NCI-H1417 treated with DMSO at 0.1 percent for 48 hours (cell line): ENCODE measurements at places on chromosomes 11 and 22.

GRCh38 chr22:22941831-22942510 lies 54.4 kb downstream of the IGLL5 start:
- no peak for DNase-seq

DNA sequence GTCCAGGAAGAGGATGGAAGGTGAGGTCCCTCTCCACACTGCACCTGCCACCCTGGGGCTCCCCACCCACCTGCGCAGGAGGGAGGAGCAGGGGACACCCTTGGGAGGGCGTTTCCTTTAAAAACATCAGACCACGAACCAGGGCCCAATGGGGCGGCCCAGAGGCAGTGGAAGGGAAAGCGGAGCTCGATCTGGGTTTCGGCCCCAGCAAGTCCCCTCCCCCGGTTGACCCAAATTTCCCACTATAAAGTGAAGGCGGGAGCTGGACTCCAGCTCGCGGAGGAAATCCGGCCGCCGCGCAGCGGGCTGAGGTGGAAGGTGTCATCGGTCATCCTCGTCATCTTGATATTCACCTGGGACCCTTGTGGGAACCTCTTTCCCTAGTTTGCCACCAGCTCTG lies 99.3 kb downstream of the WNT7B start:
- DNase-seq: no peak

DNA sequence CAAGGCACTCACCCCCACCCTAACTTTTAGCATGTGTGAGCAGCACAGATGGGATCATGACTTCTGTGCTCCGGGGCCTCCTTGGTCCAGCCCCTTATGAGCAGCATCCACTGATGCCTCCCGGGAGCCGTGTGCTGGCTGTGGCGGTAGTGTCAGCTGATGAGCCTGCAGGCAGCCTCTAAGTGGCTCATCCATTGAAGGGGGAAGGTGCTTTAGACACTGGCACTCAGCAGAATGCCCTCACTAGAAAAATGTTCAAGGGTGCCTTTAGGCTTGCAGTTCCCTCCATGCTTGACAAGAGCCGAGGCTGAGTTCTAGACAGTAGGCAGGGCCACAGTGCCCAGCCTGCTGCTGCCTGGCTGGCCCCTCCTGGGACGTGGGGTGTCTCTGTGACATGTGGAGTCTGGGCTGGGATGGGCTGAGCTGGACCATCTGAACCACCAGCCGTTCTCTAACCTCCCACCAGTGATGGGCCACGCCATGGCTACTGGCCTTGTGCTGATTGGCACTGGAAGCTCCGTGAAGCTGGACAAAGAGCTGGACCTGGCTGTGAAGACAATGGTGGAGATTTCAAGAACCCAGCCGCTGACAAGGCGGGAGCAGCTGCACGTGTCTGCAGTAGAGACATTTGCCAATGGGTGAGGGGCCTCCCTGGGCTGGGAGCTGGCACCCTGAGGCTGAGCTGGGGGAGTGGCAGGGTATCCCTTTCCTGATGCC lies 5.8 kb downstream of the TTC38 start:
- no peak for DNase-seq

GRCh38 chr11:73565804-73566203 lies 32.1 kb downstream of the FAM168A start:
- peak; percentile 44 for DNase-seq

- no peak for DNase-seq
Measured at GRCh38 chr11:77084581-77085191, 17.9 kb downstream of the CAPN5 start.

GRCh38 chr11:86184728-86185380 lies 59.7 kb upstream of the EED start:
- DNase-seq: no peak

DNA sequence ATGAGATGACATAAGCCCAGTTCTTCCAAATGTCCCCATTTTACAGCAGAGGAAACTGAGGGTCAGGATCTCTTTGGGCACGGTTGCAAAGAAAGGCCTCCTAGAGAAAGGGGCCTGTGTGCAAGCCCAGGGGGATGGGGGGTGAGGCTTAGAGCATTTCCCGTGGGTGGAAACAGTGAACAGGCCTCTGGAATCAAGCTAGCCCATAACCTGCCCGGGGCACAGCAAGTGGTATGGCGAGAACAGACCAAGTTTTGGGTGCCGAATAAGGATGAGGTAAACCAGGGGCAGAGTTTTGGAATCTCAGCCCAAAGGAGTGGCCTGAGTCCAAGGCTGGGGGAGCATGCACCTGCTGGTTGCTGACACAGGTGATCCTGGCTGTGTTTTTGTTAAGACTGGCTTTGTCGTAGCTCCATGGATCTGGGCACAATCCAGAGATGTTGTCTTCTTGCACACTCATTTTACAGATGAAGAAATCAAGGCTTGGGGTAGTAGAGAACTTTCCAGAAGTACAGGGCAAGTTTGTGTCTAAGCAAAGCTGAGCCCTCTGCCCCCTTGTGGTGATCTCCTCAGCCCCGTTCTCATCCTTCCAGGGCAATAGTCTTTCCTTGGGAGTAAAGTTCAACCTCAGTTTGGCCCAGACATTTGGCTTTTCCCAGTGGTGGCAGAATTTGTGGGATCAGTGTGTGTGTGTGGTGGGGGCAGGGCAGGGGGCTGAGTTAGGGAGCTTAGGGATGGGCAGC lies 53.5 kb upstream of the MYEOV start:
- DNase-seq: no peak

- DNase-seq: no peak
Measured at GRCh38 chr11:111322534-111322933, 24.2 kb downstream of the POU2AF3 start.

DNA sequence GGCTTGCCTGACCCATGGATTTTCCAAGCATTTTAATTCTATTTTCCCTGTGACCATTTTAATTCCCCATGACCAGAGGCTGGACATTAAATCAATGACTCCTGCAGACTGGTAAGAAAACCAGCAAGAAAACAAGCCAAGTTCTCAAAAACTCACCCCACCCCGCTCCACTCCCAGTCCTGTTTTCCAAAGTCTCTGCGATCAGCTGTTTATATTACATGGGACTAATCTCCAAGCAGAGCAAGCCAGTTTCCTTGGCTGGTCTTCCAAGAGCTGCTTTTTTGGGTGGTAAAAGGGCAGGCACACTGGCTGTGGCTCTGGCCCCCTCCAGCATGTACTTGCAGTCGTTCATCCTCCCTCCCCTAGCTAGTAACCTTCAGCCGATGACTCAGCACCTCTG lies 97.9 kb downstream of the RRAS2 start:
- DNase-seq: no peak

DNA sequence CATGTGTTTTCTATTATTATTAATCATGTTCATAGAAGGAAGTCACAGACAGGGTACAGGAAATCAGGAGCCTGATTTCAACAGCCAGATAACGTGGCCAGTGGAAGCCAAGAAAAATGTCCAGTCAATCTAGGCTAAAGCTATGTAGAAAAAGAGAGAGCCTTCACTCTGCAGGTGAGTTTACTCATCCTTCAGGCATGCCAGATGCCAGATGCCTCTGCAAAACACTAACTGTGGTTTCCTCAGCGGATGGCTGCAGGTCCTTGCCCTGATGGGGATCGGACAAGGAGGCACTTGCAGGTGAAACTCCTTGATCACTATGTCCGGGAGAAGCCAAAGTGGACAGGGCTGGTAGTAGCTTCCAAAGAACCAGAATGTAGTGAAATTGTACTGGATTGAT lies 962.3 kb upstream of the RAG2 start:
- DNase-seq: no peak

DNA sequence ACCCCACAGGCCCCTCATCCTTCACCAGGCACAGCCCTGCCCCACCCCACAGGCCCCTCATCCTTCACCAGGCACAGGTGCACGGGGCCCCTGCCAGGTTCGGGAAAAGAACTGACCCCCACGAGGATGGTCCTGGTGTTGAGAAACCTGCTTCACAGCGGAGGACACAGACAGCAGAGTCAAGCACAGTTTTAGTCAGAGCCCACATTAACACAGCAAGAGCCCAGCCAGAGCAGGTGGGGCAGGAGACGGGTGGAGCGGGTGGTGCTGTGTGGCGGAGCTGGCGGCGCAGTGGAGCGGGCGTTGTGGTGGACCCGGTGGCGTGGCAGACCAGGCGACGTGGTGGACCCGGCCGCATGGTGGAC lies 1085.5 kb downstream of the BRD1 start:
- DNase-seq: no peak

- no peak for DNase-seq
Measured at GRCh38 chr11:95486979-95487378, 256.0 kb upstream of the SESN3 start.

- no peak for DNase-seq
Measured at GRCh38 chr22:36373258-36373579, 14.5 kb downstream of the MYH9 start.

DNA sequence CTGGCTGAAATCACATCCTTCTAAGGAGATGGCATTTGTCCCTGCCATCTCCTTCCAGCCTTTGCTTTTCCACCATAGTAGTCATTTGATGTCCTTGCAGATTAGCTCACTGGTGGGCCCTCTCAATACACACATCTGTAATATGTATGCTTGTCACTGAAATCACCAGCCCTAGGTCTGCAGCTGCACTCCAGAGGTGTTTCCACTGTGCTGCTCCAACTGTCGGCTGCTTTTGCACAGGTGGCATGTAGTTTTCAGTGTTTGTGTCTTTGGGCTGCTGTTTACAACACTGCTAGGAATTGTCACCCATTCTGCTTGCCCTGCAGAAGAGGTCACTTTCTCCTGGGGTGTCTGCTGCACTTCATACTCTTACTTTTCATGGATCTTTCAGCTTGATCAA lies 69.0 kb upstream of the GRAMD1B start:
- no peak for DNase-seq

GRCh38 chr22:22909605-22910271 lies 22.1 kb downstream of the IGLL5 start:
- DNase-seq: no peak

GRCh38 chr11:58567889-58568512 lies 7.7 kb downstream of the LPXN start:
- DNase-seq: no peak
